ENCODE measurements at places on chromosomes 3 and 15.

GRCh38 chr15:100696452-100696851, 94.1 kb downstream of the ASB7 start:
- no peak for DNase-seq

DNA sequence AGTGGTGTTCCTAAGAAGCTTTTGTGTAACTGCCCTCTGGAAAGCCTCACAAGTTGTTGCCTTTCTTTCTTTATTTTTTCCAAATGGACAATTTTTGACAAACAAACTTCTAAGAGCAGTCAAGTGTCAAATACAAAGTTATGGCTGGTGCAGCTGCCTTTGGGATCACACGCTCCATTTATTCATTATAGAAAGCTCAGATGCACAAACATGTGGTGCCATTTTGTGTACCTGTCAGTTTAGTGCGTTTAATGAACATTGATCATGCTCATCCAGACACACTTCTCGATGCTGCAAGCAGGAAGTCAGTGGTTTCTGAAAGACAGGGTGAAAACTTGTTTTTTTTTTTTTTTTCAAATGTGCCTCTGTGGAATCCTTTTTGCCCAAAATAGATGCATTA, 324.5 kb downstream of the CNTN4 start:
- no peak for DNase-seq

GRCh38 chr15:77634266-77634962, 1.7 kb upstream of the LINGO1 start:
- DNase-seq: no peak

DNA sequence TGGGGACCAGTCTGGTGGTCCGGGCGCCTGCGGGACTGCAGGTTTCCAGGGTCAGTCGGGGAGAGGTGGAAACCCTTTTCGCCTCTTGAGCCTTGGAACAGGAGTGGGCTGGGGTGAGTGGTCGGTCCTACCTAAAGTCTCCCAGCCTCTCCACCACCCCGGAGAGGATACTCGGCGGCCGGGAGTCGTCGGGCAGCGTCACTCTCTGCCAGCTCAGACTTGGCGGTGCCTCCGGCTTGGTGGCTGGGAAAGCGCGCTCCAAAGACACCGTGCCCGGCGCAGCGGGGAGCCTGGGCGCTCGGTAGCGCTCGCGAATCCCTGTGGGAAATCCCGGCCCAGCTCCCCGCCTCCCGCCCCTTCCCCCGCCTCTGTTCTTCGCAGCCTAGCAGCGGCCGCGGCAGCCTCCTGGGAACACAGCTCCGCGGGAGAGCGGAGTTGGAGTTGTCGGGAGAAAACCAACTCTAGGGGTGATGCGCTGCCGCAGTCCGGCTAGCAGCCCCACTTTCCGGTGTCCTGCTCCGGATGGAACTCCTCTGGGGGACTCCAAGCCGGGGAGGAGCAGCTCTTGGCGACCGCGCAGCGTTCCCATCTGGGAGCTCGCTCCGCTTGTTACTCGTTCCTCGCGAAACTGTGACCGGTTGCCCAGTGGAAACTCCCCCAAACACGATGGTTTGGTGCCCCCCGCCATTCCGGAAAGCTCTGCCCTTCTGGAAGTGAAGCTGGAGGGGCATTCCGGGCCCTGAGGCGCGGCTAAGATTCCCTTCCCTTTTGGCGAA, 1.4 kb downstream of the EPHB1 start:
- no peak for DNase-seq

DNA sequence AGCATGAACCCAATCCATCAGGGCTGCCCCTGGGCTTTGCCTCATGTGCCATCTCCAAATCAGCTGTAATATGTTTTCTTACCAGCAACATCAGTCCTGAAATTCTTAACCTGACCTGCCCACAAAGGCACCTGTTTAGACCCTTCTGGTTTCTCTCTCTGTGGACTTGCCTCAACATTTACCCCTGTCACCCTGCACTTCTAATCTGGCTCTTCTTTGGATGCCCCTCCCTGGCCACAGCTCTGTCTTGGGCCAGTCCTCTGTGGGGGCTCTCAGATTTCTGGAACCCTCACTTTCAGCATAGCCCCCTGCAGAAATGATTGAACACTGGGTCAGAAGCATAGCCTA, 168.7 kb upstream of the STAC start:
- DNase-seq: no peak

GRCh38 chr3:59153648-59154047, 103.8 kb upstream of the CFAP20DC start:
- no peak for DNase-seq

- peak; percentile 48 for DNase-seq
These were observed 249.3 kb upstream of the FEZF2 start for GRCh38 chr3:62622553-62623174.

- DNase-seq: no peak
These were observed 31.2 kb downstream of the PLA1A start for GRCh38 chr3:119628816-119629445.

- no peak for DNase-seq
These were observed 67.5 kb downstream of the TMEM44 start for GRCh38 chr3:194565597-194566190.

DNA sequence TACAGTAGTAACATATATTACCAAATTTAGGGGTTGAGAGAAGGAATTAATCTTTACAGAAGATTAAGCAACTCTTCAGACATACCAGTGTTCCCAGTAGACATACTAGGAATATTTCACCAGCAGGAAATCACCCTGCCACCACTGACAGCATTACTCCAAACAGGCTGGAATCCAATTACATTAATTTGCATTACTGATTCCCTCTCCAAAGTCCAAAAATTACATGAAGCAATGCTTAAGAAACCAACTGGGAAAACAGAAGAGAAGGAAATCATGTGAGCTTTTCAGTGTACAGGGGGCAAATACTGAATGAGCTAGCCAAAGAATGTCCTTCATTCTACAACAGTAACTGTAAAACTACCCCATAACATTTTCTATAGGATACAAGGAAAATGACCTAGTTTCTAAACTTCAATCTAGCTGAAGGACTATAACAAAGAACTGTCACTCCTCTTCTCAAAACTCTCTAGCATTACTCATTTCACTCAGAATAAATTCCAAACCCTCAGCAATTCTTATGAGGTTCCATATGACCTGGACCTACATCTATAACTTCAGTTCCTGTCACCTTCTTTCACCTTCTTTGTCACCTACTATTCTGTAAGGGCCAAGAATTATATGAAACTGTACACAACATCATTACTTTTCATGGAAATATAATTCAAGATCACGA, 72.7 kb downstream of the INO80 start:
- no peak for DNase-seq

- no peak for DNase-seq
These were observed 733.0 kb downstream of the TUSC7 start for GRCh38 chr3:117442566-117442965.

- no peak for DNase-seq
These were observed 16.7 kb upstream of the SLC7A14 start for GRCh38 chr3:170602556-170602955.

- DNase-seq: peak; percentile 45
These were observed 44.8 kb upstream of the RNU6-1 start for GRCh38 chr15:67884514-67885174.

GRCh38 chr15:94239474-94239873, 8.1 kb downstream of the MCTP2 start:
- DNase-seq: peak; percentile 51

DNA sequence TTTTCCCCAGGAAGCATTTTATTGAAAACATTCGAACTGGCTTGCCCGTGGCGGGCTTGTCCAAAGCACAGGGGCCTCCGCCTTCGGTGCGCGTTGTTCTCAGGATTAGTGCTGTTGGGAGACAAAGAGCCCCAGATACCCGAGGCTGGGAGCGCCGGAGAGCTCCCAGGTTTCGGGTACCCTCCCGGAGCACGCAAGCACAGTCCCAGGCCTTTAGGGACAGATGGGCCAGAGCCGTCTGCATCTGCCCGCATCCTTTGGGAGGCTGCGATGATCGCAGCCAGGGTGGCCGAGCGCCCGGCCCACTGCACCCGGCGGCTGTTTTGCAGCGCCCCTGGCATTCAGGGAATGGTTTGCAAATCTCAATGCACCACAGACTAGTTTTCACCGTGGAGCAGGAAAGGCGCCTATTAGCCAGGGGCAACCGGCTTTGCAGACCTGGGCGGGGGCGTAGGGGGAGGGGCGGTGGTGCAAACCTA, 5.0 kb upstream of the FEZF2 start:
- no peak for DNase-seq

- DNase-seq: no peak
These were observed 43.2 kb downstream of the ADAMTS7 start for GRCh38 chr15:78768096-78768495.

- no peak for DNase-seq
These were observed 81.9 kb downstream of the CCK start for GRCh38 chr3:42183991-42184632.

All from urinary bladder (tissue), 4 donors.